ENCODE measurements at places on chromosomes 16 and 17.

DNA sequence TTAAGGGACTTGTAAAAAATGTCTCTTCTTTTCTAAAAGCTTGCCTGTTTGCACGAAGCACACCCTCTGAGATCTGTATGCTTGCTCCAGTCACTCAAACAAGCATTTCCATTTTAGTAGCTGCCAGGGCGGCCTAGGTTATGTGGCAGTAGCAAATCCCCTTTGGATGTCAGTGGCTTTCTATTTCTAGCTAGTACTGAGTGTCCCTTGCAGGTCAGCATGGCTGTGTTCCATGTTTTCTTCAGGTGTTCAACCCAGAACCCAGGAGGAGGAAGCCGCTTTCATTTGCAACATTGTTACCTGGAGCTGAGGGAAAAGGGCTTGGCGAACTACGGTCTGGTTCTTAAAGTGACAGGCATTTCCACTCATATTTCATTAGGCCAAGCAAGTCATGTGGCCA, 36.4 kb downstream of the FOXL1 start:
- DNase-seq, result no peak
- H3K27ac ChIP-seq, result no peak overlapping the region

- H3K4me3 ChIP-seq, result no peak overlapping the region
- H3K36me3 ChIP-seq, result no peaks in the 10 kb centered on the region
- H3K27me3 ChIP-seq, result no peaks in the 10 kb centered on the region
- DNase-seq, result no peak
- H3K4me1 ChIP-seq, result no peaks in the 10 kb centered on the region
Observed at GRCh38 chr16:46713634-46714033, 24.2 kb downstream of the ORC6 start.

- no peak for DNase-seq
- no peaks in the 10 kb centered on the region for H3K27me3 ChIP-seq
- peaks cover 12% of the 10 kb centered on the region for H3K4me1 ChIP-seq
- no peak overlapping the region for H3K27ac ChIP-seq
- H3K4me3 ChIP-seq, result no peak overlapping the region
- H3K36me3 ChIP-seq, result peaks cover 62% of the 10 kb centered on the region
Observed at GRCh38 chr16:89192956-89193575, 7.3 kb downstream of the SLC22A31 start.

- H3K36me3 ChIP-seq, result 0 out of 2 replicates have a peak, but pooled peaks cover 2% of the 10 kb centered on the region
- peak; percentile 58 for DNase-seq
- H3K4me1 ChIP-seq, result peaks cover 9% of the 10 kb centered on the region
Observed at GRCh38 chr16:15650698-15651171, 690 bp downstream of the NDE1 start.

- peak within 1 kb of the TSS; percentile 39 for H3K27ac ChIP-seq
- peaks cover 5% of the 10 kb centered on the region for H3K4me1 ChIP-seq
- H3K4me3 ChIP-seq, result peak within 1 kb of the TSS; percentile 61
- H3K27me3 ChIP-seq, result no peaks in the 10 kb centered on the region
Observed at GRCh38 chr16:11345040-11345862, at the start of gene RMI2. Gene RMI2, plus strand, starts transcription at chr16:11345459. Its CDS starts 13 bp downstream, at chr16:11345472.

DNA sequence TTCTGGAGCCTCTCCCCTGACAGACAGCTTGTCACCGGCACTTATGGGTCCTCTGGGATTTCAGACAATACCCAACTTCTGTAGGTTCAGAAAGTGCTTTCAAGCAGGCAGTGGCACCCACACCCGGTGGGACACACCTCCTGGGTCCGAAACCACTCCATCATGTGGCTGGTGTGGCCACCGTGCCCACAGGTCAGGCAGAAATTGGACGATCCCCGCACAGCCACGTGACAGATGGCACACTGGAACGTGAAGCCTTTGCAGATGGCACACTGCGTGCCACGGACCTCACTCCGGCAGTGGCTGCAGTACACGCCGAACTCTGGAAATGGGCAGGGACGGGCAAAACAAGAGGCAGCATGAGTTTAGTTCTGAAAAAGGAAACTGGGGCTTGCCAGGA, 99.5 kb upstream of the FA2H start:
- DNase-seq, result no peak
- H3K4me3 ChIP-seq, result no peak overlapping the region
- H3K27ac ChIP-seq, result no peak overlapping the region
- H3K4me1 ChIP-seq, result no peaks in the 10 kb centered on the region
- H3K36me3 ChIP-seq, result no peaks in the 10 kb centered on the region
- H3K27me3 ChIP-seq, result no peaks in the 10 kb centered on the region

DNA sequence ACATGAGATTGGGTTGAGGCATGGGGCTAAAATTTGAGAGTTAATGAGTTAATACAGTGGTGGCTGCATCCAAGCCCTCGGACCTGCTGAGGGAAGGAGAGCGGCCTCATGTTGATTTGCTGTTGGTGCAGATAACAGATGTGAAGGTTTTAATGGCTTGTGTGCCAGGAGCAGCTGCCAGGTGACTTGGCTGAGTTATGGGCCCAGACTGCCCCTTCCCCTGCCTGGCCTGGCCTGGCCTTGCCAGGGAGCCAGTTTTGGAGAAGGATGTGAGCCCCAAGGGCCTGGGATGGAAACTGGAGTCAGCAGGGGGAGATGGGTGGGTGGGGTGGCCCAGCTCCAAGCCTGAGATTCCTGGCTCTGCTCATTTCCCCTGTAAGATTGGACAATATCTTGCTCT, 230.1 kb downstream of the CBLN1 start:
- H3K4me1 ChIP-seq, result no peaks in the 10 kb centered on the region
- H3K27ac ChIP-seq, result no peak overlapping the region
- H3K4me3 ChIP-seq, result no peak overlapping the region

DNA sequence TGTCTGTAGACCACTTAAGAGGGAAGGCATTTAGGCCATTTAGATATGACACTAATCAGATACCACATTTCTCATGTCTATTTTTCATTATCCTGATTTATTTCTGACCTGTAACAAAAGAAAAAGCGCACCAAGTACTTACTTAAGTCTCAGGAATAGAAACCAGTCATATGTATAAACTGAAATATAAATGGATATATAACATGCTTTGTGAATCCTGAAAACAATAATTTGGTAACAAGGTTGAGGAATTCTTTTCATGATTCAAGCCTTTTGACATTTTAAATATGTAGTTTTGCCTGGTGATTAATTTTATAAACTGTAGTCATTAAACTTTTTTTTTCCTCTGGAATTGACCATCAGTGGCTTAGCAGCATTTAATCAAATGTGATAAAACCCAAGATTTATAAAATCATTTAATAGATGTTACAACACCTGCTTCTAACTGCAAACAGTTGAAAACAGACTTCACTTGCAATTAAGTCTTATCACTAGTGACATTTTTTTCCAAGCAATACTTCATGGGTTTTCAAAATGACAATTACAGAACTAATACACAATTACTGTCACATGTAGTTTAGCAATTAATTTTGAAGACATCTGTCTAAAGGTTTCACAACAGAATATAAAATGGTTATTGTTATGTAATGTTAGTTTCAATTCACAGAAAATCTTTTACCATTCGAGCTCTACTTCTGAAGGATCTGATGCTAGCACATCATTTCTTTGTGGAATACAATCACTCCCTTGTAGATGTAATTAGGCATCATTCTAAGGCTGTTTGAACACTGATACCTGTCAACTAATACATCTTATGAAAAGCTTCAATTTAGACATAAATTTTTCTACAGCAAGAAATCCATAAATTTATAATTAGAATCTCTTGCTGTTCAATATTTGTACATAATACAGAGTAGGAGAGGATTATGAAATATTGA, 110.3 kb downstream of the TOX3 start:
- no peaks in the 10 kb centered on the region for H3K27me3 ChIP-seq
- H3K4me1 ChIP-seq, result peaks cover 29% of the 10 kb centered on the region
- peak overlapping the region; percentile 87 for H3K27ac ChIP-seq
- no peak overlapping the region for H3K4me3 ChIP-seq

DNA sequence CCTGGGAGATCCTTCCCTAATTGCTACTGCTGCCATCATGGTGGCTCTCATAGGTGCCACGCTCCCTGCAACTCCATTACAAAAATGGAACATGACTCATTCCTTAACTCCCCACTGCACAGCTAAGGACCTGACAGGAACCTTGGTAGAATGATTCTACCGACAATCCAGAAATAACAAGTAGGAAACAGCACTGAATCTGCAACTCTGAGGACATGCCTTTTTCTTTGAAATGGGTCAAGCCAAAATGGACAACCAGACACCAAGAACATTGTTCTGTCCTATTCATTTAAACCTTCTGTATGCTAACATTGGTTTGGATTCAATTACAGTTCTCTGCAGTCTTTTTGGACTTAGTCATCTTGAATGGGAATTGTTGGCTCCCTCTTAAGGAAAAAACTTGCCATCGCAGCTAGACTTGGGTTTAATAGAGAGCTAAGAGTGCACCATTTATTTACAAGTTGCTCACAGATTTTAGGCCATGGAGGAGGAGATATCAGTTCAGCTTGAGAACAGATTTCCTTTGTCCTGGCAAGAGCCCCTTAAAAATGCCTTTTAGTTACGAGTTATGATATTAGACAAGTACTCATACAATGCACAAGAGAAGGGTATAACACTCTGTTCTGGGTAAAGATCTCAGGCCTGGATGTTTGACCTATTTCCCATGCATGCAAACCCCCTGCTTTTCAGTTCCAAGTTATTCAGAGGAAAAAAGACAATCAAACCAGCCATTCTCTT, 20.9 kb upstream of the NSRP1 start:
- peak; percentile 30 for DNase-seq
- H3K27me3 ChIP-seq, result no peaks in the 10 kb centered on the region
- no peak overlapping the region for H3K27ac ChIP-seq
- H3K4me1 ChIP-seq, result peaks cover 14% of the 10 kb centered on the region

GRCh38 chr16:83402160-83402814, 405.5 kb upstream of the HSBP1 start:
- DNase-seq, result no peak
- no peak overlapping the region for H3K27ac ChIP-seq
- H3K27me3 ChIP-seq, result no peaks in the 10 kb centered on the region
- no peak overlapping the region for H3K4me3 ChIP-seq
- H3K36me3 ChIP-seq, result no peaks in the 10 kb centered on the region
- peaks cover 9% of the 10 kb centered on the region for H3K4me1 ChIP-seq

DNA sequence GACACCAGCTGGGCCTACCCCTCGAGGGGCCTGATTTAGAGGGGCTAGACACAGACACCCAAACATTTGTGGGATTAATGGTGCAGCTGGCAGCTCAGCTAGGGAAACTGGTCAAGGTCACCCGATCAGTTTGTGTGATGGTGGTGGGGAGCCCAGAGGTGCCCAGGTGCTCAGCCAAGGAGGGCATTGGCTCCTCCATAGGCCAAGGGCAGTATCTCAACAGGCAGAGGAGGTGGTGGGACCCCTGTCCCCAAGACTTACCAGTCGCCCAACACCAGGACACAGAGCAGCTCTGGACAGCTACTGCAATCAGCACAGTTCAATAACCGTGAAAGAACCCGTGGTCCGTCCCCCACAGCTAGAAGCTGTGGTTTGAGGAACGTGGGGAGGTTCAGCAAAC, 120.9 kb downstream of the C16orf78 start:
- no peak overlapping the region for H3K4me3 ChIP-seq
- H3K36me3 ChIP-seq, result no peaks in the 10 kb centered on the region
- H3K27ac ChIP-seq, result no peak overlapping the region
- no peaks in the 10 kb centered on the region for H3K27me3 ChIP-seq
- DNase-seq, result no peak
- H3K4me1 ChIP-seq, result no peaks in the 10 kb centered on the region

- H3K27me3 ChIP-seq, result no peaks in the 10 kb centered on the region
- H3K36me3 ChIP-seq, result peaks cover 17% of the 10 kb centered on the region
- peak overlapping the region; percentile 71 for H3K27ac ChIP-seq
- DNase-seq, result no peak
Observed at GRCh38 chr17:61926826-61927207, 965 bp downstream of the INTS2 start.

DNA sequence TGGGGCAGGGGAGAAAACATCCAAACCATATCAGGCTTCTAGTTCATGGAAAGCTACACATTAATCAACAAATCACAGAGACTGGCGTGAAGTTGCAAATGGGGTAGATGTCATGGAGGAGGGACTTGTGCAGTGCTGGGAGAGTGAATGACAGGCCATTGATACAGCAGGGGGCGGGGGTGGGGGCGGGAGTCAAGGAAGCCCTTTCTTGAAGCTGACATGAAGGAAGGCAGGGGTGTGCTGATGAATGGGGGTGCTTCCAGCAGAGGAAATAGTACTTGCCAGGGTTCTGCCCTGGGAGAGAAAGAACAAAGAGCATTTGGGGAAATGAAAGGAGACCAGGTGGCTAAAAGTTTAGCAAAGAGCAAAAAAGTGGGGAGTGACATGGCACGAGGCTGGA, 269.9 kb downstream of the SHISA9 start:
- H3K27me3 ChIP-seq, result no peaks in the 10 kb centered on the region
- H3K27ac ChIP-seq, result no peak overlapping the region
- H3K4me1 ChIP-seq, result no peaks in the 10 kb centered on the region
- no peak overlapping the region for H3K4me3 ChIP-seq

DNA sequence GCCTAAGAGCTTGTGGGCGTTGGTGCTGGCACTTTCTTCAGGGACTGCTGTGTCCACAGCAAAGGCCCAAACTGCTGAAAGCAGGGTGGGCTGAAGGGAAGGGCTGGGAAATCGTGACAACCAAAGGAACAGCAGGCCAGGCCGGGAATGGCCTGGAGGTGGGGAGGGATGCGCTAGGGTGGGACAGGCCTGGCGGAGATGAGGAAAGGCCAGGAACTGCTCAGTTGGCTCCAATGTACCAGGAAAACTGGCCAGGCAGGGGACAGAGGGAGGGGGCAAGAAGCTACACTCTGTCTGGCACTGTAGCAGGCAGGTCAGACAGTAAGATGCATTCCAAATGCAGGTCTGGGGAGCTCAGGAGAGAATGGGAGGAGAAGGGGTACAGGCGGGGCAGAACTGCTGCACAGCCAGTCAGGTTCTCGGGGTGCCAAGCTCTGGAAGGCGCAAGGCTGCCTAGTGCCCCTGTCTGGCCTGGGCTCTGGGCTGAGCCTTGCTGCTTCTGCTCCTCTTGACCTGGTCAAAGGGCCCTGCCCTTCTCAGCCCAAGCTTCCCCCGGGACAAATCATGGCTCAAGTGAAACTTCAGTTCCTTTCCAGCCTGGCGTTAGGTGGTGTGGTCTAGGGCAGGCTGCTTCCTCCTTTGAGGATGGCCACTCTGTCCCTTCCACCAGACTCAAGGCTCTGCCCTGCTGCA, 7.3 kb downstream of the PNMT start:
- H3K4me3 ChIP-seq, result no peak overlapping the region
- no peak overlapping the region for H3K27ac ChIP-seq
- DNase-seq, result no peak
- H3K36me3 ChIP-seq, result no peaks in the 10 kb centered on the region
- peaks cover 34% of the 10 kb centered on the region for H3K4me1 ChIP-seq

- no peaks in the 10 kb centered on the region for H3K36me3 ChIP-seq
- H3K4me1 ChIP-seq, result no peaks in the 10 kb centered on the region
- no peak overlapping the region for H3K4me3 ChIP-seq
- peaks cover 7% of the 10 kb centered on the region for H3K27me3 ChIP-seq
Observed at GRCh38 chr17:27905447-27906225, 12.5 kb upstream of the LYRM9 start.

GRCh38 chr16:84397090-84397489, 28.8 kb downstream of the ATP2C2 start:
- H3K4me1 ChIP-seq, result no peaks in the 10 kb centered on the region
- H3K27ac ChIP-seq, result no peak overlapping the region
- H3K36me3 ChIP-seq, result no peaks in the 10 kb centered on the region
- no peak for DNase-seq

- DNase-seq, result no peak
- H3K4me1 ChIP-seq, result no peaks in the 10 kb centered on the region
- H3K27ac ChIP-seq, result no peak overlapping the region
- H3K36me3 ChIP-seq, result no peaks in the 10 kb centered on the region
- no peak overlapping the region for H3K4me3 ChIP-seq
Observed at GRCh38 chr16:2853531-2854073, 4.4 kb downstream of the PRSS22 start.
